ENCODE measurements at places on chromosomes 4 and X. TPM values are rescaled to one million over a fixed set of nuclear protein-coding genes. Genes with fewer than 3 reads are reported as not detected.

The LANCL3 gene
- 0.21 TPM for total RNA-seq

The MAGEB4 gene
- not detected for total RNA-seq

The NLGN3 gene
- 0.78 TPM for total RNA-seq

The PYURF gene
- 44.1 TPM for total RNA-seq

The COL4A6 gene
- total RNA-seq = not detected

The ENPEP gene
- not detected for total RNA-seq

The MAP3K15 gene
- total RNA-seq = 1.2 TPM

The FMR1NB gene
- total RNA-seq = not detected

The XK gene
- total RNA-seq = not detected

The ARMCX1 gene
- 1.9 TPM for total RNA-seq

The CENPVL1 gene
- total RNA-seq = not detected

All from activated CD4-positive, alpha-beta T cell treated with anti-CD3 and anti-CD28 coated beads for 36 hours (primary cell).